Hindlimb muscle (tissue), 1 donor: ENCODE measurements at places on chromosomes 5 and 9.

- DNase-seq, result no peak
Measured at GRCh38 chr5:152349683-152350526, 55.2 kb downstream of the NMUR2 start.

DNA sequence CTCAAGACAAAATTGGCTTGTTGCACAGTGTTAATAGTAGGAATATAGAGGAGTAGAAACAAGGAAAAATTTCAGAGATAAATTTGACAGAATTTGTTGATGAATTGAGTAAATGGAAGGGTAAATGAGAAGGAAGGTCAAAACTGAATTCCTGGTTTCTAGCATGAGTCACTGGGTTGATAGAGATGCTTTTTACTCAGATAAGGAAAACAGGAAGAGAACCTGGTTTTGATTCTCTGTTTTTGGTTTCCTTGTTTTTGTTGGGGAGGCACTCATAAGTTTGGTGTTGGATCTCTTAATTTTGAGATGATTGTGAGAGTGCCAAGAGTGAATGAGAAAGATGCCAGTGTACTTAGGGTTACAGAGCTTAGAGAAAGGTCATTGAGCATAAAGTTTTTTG, 7.1 kb downstream of the LRRC70 start:
- DNase-seq, result no peak

- DNase-seq, result peak; percentile 46
Measured at GRCh38 chr9:108033976-108034964, 544.7 kb upstream of the KLF4 start.

GRCh38 chr5:87392801-87393200, 19.9 kb downstream of the CCNH start:
- DNase-seq, result no peak

DNA sequence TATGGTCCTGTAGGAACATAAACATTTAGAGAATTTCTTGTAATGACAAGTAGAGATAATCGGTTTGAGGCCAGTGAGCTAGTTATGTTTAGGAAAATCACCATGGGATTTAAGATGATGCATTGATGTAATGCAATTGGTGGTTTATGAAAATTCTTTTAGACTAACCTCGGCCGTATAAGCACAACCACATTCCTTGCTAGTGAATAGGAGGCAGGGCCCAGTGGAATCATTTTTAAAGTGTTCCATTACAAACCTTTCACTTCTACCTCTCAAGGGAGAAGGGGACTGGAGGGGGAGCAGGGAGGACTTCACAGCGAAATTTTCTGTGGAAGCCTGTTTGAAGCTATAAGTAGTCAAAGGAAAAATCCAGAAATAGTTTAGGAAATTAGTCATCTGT, 71.8 kb upstream of the NFIL3 start:
- no peak for DNase-seq

DNA sequence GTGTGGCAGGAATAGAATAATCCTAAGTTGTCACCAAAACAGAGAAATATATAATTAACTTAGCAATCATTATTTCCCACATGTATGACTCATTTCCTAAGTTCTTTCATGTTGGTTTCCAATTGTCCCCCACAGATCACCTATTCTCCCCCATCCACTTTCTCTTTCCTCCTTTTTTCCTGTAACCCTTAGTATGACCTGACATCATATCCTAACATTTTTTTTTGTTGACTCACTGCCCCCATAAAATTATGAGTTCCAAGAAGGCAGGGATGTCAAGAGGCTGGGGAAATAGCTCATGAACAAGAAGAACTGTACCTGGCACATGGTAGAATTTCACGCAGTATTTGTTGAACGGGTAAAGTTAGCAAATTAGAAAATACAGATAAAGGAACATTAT, 186.7 kb downstream of the DCP2 start:
- DNase-seq, result no peak

DNA sequence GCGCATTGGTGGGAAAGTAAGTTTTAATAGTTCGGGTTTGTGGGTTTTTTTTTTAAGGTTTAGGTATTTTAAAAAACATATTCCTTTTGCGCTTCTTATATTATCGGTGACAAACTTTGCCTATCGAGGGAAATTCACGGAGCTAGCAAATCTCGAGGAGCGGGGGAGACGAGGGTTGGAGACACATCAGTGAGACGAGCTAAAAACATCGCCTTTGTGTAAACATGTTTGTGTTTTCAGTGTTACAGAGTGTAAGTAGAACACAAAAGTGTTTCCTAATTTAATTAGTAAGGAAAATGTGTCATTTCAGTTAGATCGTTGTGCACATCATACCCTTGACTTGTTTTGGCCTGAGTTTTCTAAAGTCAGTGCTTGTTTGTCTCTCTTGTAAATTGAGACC, 945 bp downstream of the BTF3 start:
- DNase-seq, result no peak

GRCh38 chr9:109893241-109893640, 113.2 kb downstream of the PALM2AKAP2 start:
- DNase-seq, result no peak

GRCh38 chr9:133551446-133551845, 16.9 kb downstream of the ADAMTSL2 start:
- no peak for DNase-seq

GRCh38 chr9:77743386-77743785, 95.3 kb upstream of the GNA14 start:
- no peak for DNase-seq

- DNase-seq, result no peak
Measured at GRCh38 chr9:86667307-86667706, 280.0 kb downstream of the GAS1 start.

GRCh38 chr5:180178531-180179441, 30.2 kb downstream of the RASGEF1C start:
- no peak for DNase-seq

DNA sequence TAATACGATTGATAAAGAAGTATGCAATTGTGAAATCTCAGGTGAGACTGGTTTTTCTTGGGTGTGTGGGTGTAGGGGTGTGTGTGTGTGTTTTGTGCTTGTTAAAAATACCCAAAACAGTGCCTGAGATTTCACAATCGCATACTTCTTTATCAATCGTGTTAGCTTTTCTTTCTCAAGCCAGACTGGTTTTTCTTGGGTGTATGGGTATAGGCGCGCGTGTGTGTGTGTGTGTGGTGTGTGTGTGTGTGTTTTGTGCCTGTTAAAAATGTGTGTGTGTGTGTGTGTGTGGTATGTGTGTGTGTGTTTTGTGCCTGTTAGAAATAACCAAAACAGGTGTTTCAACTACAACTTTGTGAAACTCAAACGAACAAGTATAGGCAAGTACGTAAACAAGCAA, 53.7 kb downstream of the CERT1 start:
- no peak for DNase-seq

DNA sequence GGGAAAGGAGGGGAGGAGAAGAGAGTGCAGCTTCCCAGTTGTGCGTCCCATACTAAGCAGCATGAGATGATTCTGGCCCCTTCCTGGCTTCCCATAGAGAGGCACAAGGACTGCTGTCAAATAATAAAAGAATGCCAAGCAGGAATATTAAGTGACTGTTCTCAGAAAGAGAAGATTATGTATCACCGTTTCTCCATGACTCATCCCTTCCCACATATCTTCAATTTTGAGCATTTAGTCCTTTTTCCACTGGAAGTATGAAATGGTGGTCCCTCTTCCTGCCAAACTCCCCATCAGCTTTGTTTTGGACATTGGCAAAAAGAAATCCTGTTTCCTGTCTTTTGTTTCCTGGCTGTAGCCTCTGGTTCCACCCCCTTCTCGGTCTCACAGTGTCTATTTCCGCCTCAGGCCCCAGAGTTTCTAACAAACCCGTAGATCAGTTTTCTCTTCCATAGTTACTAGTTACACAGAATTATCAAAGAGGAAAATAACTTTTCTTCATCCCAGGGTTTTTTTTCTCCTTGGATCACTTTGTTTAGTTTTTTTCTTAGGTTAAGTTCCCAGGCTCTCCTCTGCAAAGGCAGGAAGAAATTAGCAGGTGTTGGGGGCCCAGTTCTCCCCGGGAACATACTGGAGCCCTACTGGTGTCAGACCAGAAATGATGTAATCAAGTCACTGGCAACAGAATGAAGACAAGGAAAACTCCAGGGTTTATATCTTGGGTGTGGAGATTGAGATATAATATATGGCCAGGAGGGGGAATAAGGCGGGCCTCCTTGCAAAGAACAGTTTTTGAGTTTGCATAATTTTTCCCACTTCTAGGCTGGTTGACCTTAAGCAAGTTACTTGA, 26.4 kb upstream of the ARHGAP26 start:
- peak; percentile 85 for DNase-seq

- DNase-seq, result no peak
Measured at GRCh38 chr5:149147676-149148075, 6.4 kb downstream of the ABLIM3 start.

GRCh38 chr9:107161338-107161737, 121.7 kb upstream of the RAD23B start:
- no peak for DNase-seq

- DNase-seq, result no peak
Measured at GRCh38 chr5:124659798-124660197, 86.6 kb downstream of the ZNF608 start.

DNA sequence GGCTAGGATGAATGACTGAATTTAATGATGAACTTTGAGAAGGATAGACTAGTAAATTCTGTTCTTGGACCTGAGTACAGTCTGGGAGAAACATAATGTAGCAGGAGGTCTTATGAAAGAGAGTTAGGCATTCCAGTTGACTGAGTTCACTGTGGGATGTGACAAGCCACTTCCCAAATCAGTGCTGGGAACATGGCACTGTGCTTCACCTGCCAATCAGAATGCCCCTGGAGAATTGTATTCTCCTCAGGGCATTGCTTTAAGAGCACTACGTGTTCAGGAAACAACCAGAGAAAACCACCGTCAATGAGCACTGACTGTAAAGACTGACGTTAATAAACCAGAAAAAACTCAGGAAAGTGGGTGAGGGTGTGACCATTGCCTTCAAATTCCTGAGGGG, 1.2 kb downstream of the CCDC107 start:
- no peak for DNase-seq

GRCh38 chr9:107819772-107820565, 330.4 kb upstream of the KLF4 start:
- DNase-seq, result no peak

DNA sequence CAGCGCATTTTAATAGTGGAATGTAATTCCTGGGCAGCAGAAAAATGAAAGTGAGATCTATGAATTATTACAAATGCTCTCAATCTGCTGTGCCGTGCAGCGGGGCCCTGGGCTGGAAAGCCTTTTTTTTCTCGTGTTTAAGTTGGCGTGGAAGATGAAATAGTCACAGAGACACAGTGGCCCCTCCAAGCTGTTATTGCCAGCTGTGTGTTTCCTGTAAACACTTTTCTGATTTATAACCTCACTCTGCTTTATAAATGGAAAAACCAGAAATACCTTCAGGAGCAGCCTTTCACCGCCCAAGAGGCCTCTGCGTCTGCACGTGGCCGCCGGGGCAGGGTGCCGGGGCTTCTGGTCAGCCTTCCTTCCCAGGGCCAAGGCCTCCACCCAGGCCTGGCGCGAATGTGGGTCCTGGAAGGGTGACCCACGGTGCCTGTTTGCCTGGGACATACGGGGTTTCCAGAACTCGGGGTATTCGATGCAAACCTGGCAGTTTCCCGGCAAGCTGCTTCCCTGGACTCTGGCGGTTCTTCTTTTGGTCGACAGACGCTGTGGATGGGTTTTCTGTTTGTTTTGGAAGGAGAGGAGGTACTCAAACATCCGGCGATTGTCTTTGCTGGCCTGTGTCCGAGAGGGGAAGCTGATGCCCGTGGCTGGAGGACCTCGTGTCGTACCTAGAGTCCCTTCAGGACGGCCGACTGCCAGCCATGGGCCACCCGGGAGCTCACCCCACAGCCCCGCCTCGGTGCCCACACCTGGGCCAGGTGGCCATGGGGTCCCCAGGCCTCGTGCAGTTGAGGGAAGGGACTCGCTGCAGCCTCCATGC, 256.7 kb downstream of the PARP8 start:
- peak; percentile 10 for DNase-seq

GRCh38 chr5:65059681-65060598, 291.2 kb downstream of the CWC27 start:
- DNase-seq, result no peak

DNA sequence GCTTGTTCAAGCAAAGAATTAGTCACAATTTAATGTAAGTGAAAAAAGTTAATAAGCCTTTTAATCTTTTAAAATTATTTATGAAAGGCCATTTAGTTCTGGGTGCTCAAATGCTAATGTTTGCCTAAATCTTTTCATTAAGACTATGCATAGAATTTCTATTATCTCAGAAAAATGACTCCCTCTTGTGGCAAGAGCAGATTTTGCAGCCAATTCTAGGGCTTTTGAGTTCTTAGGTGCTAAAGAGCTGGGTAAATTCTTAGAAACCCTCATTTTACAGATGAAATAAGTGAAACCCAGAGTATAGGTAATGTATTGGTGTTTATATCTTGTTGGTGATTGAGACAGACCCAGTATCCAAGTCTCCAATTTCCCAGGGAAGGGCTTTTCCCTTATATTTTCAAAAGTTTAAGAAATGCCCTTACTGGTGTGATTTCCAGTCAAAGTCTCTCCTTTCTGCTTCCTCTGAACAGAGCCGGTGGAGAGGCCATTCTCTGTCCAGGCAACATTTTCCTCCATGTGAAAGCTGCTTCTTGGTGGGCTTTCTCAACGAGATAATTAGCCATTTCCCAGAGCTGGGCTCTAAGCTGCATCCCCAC, 24.1 kb upstream of the PCSK5 start:
- peak; percentile 40 for DNase-seq

GRCh38 chr5:56517011-56517416, 283.9 kb upstream of the ANKRD55 start:
- DNase-seq, result no peak

DNA sequence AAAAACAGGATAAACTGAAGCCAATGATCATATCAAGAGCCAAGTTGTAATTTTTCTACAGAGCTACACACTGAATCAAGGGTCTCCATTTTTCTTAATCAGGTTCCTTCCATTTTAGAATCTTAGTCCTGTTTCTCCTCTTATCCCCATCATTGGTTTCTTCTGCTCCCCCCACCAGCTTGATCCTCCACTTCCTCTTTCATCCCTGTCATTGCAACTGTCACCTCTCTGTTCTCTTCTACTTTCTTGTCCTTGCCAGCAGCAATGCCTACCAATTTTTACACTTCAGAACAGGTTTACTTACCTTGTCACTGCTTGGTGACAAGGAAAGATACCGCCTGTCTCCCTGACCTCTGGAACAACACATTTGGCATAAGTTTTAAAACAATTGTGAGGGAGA, 97.3 kb downstream of the CFAP90 start:
- DNase-seq, result no peak

GRCh38 chr5:100709771-100710170, 174.6 kb downstream of the FAM174A start:
- DNase-seq, result peak; percentile 8

GRCh38 chr9:16321461-16322119, 548.9 kb downstream of the BNC2 start:
- no peak for DNase-seq

GRCh38 chr9:133031496-133031911, 707 bp downstream of the GTF3C5 start:
- DNase-seq, result no peak

- DNase-seq, result no peak
Measured at GRCh38 chr9:21674894-21675293, 127.5 kb upstream of the MTAP start.

DNA sequence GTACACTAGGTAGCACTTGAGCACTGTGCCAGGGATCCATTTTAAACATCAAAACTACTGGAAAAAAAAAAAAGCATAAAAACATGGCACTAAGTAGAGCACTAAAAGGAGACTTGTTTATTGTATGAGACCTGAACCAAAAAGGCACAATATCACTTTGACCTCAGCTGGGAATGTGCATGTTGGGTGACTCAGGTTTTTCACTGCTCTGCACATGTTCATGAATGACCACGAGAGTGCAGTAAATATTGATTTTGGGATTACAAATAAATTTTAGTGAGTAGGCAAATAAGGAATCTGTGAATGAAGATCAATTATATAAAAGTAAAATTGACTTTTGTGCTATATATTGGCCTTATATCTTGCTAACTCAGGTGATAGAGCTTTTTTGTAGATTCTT, 11.8 kb downstream of the RMI1 start:
- DNase-seq, result no peak
